CD4-positive, alpha-beta T cell (primary cell): ENCODE measurements at places on chromosomes 1 and 21. TPM values are rescaled to one million over a fixed set of nuclear protein-coding genes. Genes with fewer than 3 reads are reported as not detected.

Gene HOOK1
- total RNA-seq = 18.1 TPM

Gene PDPN
- total RNA-seq = not detected

Gene IFI16
- 37.6 TPM for total RNA-seq

Gene FOXD3
- total RNA-seq = not detected

Gene VN1R5
- not detected for total RNA-seq

Gene WRAP73
- total RNA-seq = 22.3 TPM

GRCh38 chr1:244062156-244062725 lies 11.2 kb downstream of the ZBTB18 start:
- no peaks in the 10 kb centered on the region for H3K4me1 ChIP-seq
- H3K27ac ChIP-seq = no peak overlapping the region
- no peak overlapping the region for H3K4me3 ChIP-seq
- DNase-seq = no peak

DNA sequence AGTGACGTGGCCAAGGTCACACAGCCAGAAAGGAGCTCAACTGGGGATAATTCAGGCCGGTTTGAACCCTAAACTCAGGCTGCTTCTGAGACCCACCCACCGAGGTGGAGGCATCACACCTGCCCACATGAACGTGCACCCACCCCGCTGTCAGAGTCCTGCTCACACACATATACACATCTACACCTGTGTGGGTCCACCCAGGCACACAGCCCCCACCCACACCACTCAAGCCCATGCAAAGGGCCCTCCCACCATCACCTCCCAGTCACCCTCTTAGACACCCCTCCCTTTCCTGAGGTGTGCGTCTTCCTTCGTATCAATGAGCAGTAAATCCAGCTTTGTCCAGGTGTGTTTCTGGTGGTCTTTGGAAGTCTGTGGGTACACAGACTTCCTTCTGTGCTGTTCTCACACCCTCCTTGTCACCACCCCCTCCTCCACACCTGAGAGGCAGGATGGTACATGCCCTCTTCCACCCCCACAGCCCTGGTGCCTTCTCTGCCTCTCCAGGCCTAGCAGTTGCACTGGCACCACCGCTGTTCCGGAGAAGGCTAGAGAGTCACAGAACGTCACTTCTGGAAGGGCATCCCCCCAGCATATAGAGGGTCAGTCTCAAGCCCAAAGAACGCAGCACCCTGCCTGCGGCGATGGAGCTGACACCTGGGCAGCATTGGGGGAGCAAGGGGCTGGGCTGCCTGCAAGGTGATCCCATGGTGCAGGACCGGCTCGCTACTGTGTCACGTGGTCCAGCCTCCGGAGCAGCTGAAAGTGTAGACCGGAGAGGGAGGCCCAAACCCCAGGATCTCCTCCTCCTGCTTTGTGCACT lies 18.9 kb upstream of the FAM131C start:
- H3K4me1 ChIP-seq = no peaks in the 10 kb centered on the region
- no peak overlapping the region for H3K4me3 ChIP-seq
- H3K27me3 ChIP-seq = no peaks in the 10 kb centered on the region
- no peak overlapping the region for H3K27ac ChIP-seq
- no peaks in the 10 kb centered on the region for H3K36me3 ChIP-seq

- H3K27me3 ChIP-seq = peaks cover 19% of the 10 kb centered on the region
- H3K4me3 ChIP-seq = no peak overlapping the region
- no peaks in the 10 kb centered on the region for H3K4me1 ChIP-seq
- no peaks in the 10 kb centered on the region for H3K36me3 ChIP-seq
These were observed 29.3 kb upstream of the C1QA start for GRCh38 chr1:22607154-22607553.

DNA sequence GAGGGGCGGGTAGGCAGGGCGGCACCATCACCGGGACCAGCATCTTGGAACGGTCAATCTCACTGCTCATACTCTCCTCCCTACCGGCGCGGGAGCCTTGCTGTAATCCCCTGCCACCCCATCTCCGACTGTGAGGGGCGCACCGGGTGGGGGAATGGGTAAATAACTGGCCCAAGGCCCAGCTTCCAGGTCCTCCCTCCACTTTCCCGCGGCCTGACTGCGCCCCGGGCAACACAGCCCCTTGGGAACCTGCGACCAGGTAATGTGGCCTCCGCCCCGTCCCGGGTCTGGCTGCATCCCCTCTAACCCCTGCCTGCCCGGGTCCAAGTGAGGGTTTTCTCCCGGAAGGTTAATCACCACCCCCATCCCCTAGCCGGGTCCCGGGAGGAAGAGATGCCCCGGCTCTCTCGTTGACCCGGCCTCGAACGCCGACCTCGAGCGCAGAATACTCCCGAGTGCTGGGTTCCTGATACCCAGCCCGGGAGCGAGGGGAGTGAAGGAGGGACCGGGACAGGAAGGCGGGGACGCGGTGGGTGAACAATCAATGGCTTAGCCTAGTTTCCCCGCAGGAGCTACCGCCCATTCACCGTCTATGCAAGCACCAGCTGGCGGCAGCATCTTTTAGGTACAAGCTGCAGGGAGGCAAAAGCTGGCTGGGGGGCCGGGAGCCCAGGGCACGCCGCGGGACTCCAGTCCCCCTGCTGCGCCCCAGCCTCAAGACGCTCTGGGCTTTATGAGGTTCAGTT lies 5.9 kb upstream of the LHX9 start:
- peaks cover 66% of the 10 kb centered on the region for H3K4me1 ChIP-seq
- no peaks in the 10 kb centered on the region for H3K36me3 ChIP-seq
- DNase-seq = no peak
- H3K4me3 ChIP-seq = peak overlapping the region; percentile 10

DNA sequence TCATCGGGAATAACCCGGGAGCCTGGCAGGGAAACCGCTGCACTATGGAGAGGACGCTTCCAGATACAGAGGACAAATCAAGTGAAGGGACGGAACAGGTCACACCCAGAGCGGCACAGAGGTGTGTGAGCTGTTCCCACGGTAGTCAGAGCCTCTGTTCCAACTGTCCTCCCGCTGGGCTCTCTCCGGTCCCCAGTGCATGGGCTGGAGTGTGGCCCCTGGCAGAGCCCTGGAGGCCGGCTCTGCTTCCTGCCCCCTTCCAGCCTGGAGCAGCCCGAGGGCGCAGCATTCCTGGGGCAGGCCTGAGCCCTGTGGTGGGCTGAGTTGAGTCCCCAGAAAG lies 11.9 kb upstream of the ZBTB21 start:
- H3K36me3 ChIP-seq = no peaks in the 10 kb centered on the region
- H3K4me3 ChIP-seq = no peak overlapping the region
- no peaks in the 10 kb centered on the region for H3K4me1 ChIP-seq
- no peak overlapping the region for H3K27ac ChIP-seq
- DNase-seq = no peak

DNA sequence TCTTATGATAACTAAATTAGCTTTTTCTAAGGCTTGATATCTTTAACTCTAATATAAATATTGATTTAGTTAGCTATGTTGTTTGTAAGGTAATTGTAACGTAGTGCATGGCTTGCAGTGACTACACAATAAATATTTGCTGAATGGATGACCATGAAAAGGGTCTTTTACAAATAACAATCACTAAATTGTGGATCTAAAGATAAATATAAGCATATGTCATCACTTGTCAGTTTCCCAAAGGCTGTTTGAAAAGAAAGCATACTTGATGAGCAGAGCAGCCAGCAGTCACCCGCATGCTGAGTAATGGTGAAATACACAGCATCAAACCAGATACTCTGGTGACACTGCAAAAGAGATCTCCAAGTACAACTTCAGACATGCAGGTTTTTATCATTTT lies 92.5 kb upstream of the FMN2 start:
- H3K27ac ChIP-seq = no peak overlapping the region
- H3K4me3 ChIP-seq = no peak overlapping the region
- DNase-seq = no peak
- peaks cover 19% of the 10 kb centered on the region for H3K27me3 ChIP-seq
- H3K4me1 ChIP-seq = no peaks in the 10 kb centered on the region

GRCh38 chr1:151060007-151060656 lies at the start of gene MLLT11:
Gene MLLT11, plus strand, starts transcription at chr1:151060397. Its CDS starts 6,828 bp downstream, at chr1:151067225.
- H3K27ac ChIP-seq = peak within 1 kb of the TSS; percentile 93
- peaks cover 34% of the 10 kb centered on the region for H3K4me1 ChIP-seq
- H3K4me3 ChIP-seq = peak within 1 kb of the TSS; percentile 64
- no peak for DNase-seq
- H3K27me3 ChIP-seq = no peaks in the 10 kb centered on the region
